ENCODE measurements at places on chromosomes 4 and X. TPM values are rescaled to one million over a fixed set of nuclear protein-coding genes. Genes with fewer than 3 reads are reported as not detected.

- H3K4me1 ChIP-seq, result peaks cover 26% of the 10 kb centered on the region
- no peak overlapping the region for H3K27ac ChIP-seq
- DNase-seq, result no peak
- no peak overlapping the region for H3K4me3 ChIP-seq
These were observed 2.8 kb upstream of the TXLNG start for GRCh38 chrX:16783452-16783851.

STAP1 gene
- 1.2 TPM for total RNA-seq

DNA sequence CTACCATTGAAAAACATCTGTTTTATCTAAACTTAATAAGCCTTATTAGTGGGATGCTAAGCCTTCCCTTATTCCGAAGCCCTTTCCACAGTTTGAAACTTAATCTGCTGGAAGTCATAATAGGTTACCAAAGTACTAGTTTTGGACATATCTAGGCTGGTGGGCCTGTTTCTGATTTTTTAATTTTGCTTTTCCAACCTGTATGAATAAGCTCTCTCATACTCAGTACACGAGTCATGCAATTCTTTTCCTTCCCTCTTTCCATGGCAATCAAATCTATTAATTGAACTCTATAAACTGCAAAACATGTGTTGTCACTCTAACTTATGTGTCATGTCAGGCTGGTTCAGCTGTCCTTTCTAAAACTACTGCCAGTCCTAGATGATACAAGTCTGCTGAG lies 91.0 kb downstream of the AMMECR1 start:
- no peak overlapping the region for H3K4me3 ChIP-seq
- H3K27ac ChIP-seq, result no peak overlapping the region
- H3K27me3 ChIP-seq, result peaks cover 5% of the 10 kb centered on the region
- no peaks in the 10 kb centered on the region for H3K36me3 ChIP-seq
- DNase-seq, result no peak

DNA sequence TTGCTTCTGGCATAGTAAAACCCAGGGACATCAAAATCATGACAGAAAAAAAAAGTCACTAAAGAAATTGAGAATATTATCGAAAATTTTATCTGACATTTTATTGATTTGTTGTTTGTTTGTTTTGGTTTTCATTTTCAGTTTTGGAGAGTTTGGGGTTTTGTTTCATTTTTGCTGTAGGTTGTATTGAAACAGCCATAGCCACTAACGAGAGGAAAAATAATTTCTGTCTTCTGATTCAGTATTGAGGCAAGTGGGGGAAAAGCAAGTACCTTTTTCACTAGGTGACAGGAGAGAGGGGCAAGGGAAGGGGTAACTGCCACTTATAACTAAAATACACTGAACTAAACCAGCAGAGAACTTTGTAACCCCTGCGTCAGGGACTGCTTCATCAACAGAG lies 392.8 kb upstream of the NDST3 start:
- no peaks in the 10 kb centered on the region for H3K36me3 ChIP-seq
- H3K27me3 ChIP-seq, result no peaks in the 10 kb centered on the region
- H3K27ac ChIP-seq, result no peak overlapping the region
- no peak overlapping the region for H3K4me3 ChIP-seq

- H3K27me3 ChIP-seq, result no peaks in the 10 kb centered on the region
- no peak overlapping the region for H3K27ac ChIP-seq
- no peaks in the 10 kb centered on the region for H3K36me3 ChIP-seq
These were observed 214.3 kb downstream of the LDB2 start for GRCh38 chr4:16684097-16684496.

FGF5 gene
- 4.2 TPM for total RNA-seq

DNA sequence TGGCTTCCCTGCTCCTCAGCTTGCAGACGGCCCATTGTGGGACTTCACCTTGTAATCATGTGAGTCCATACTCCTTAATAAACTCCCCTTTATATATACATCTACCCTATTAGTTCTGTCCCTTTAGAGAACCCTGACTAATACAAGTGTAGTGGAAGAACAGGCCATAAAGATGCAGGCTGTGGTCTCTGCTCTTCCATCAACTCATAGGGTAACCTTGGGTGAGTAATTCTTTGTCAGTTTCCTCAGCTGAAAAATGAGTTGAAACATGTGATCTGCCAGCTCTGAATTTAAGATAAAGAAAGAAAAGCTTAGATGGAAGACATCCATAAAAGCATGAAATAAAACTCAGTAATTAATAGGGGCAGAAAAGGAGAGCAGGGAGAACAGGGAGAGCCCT lies 103.6 kb downstream of the ENOX2 start:
- DNase-seq, result no peak
- no peaks in the 10 kb centered on the region for H3K4me1 ChIP-seq
- no peaks in the 10 kb centered on the region for H3K27me3 ChIP-seq
- no peak overlapping the region for H3K27ac ChIP-seq
- H3K4me3 ChIP-seq, result no peak overlapping the region

ADGRL3 gene
- total RNA-seq, result 6.1 TPM

DNA sequence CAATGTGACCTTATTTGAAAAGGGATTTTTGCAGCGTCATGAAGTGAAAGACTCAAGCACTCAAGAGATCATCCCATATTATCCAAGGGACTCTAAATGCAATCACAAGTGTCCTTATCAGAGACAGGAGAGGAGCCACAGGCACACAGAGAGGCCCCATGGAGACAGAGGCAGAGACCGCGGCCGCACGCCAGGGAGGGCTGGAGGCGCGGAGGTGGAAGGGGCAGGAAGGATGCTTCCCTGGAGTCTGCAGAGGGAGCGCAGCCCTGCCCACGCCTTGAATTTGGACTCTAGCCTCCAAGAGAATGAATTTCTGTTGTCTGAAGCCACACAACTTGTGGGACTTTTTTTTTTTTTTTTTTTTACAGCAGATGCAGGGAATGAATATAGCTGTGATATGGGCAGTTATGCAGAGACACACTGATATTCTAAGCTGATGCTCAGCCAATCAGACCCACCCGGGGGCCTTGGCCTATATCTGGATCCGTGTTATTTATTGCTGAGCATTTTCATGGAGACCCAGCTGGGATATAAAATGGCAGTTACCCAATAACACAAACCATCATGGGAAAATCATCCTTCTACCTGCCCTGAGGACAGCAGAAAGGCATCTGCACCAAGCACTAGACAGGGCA lies 244.8 kb upstream of the PSAPL1 start:
- H3K36me3 ChIP-seq, result no peaks in the 10 kb centered on the region
- H3K4me1 ChIP-seq, result peaks cover 8% of the 10 kb centered on the region
- no peaks in the 10 kb centered on the region for H3K27me3 ChIP-seq
- no peak overlapping the region for H3K4me3 ChIP-seq
- no peak for DNase-seq

- H3K36me3 ChIP-seq, result no peaks in the 10 kb centered on the region
- no peak overlapping the region for H3K27ac ChIP-seq
- no peak overlapping the region for H3K4me3 ChIP-seq
- no peak for DNase-seq
- no peaks in the 10 kb centered on the region for H3K4me1 ChIP-seq
These were observed 120.8 kb downstream of the SH2D1A start for GRCh38 chrX:124467202-124467601.

- no peak for DNase-seq
- no peak overlapping the region for H3K4me3 ChIP-seq
- no peaks in the 10 kb centered on the region for H3K36me3 ChIP-seq
- peaks cover 44% of the 10 kb centered on the region for H3K4me1 ChIP-seq
- no peak overlapping the region for H3K27ac ChIP-seq
- H3K27me3 ChIP-seq, result no peaks in the 10 kb centered on the region
These were observed 36.4 kb upstream of the AFAP1 start for GRCh38 chr4:7976025-7976424.

CT47A7 gene
- total RNA-seq, result not detected

- H3K27ac ChIP-seq, result no peak overlapping the region
- DNase-seq, result no peak
- H3K4me1 ChIP-seq, result no peaks in the 10 kb centered on the region
- no peak overlapping the region for H3K4me3 ChIP-seq
These were observed 184.5 kb downstream of the CLCN4 start for GRCh38 chrX:10341309-10341708.

TRIML2 gene
- not detected for total RNA-seq

FAM241A gene
- 7.5 TPM for total RNA-seq

DNA sequence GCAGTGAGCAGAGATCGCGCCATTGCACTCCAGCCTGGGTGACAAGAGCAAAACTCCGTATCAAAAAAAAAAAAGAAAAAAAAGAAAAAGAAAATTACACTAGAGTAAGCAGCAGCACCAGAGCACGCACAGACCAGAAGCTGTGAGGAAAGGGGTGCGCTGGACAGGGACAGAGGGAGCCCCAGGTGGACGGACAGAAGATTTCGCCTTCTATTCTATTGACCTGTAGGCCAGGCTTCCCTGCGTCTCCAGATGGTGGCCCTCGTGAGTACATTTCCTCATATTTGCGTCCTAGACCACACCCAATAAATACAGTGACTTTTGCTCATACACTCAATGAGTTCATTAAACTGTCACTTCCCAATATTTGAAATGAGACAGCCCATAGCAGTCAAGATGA lies 19.1 kb downstream of the MTNR1A start:
- no peaks in the 10 kb centered on the region for H3K36me3 ChIP-seq
- no peaks in the 10 kb centered on the region for H3K4me1 ChIP-seq
- no peaks in the 10 kb centered on the region for H3K27me3 ChIP-seq

DNA sequence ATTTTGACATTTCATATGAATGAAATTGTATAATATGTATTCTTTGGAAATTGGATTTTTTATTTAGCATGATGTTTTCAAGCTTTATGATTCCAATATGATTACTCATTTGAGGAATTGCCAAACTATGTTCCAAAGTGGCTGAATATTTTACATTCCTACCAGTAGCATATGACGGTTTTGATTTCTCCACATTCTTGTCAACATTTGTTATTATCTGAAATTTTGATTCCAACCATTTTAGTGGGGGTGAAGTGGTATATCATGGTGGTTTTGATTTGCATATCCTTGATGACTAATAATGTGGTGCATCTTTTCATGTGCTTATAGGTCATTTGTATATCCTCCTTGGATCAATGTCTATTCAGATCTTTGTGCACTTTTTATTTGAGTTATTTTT lies 2.6 kb upstream of the BEX1 start:
- H3K36me3 ChIP-seq, result no peaks in the 10 kb centered on the region
- H3K27ac ChIP-seq, result no peak overlapping the region
- H3K4me3 ChIP-seq, result no peak overlapping the region

ARHGAP6 gene
- total RNA-seq, result 27.4 TPM

RS1 gene
- total RNA-seq, result not detected

XK gene
- 10.6 TPM for total RNA-seq

NUDT11 gene
- total RNA-seq, result 2.5 TPM

PDLIM3 gene
- 1,279 TPM for total RNA-seq

PIM2 gene
- total RNA-seq, result 11.4 TPM

GRCh38 chr4:162938738-162939485 lies 227.8 kb downstream of the NAF1 start:
- H3K27me3 ChIP-seq, result no peaks in the 10 kb centered on the region
- no peak overlapping the region for H3K27ac ChIP-seq
- DNase-seq, result no peak
- no peak overlapping the region for H3K4me3 ChIP-seq
- H3K36me3 ChIP-seq, result no peaks in the 10 kb centered on the region
- no peaks in the 10 kb centered on the region for H3K4me1 ChIP-seq
